ENCODE measurements at places on chromosomes 2 and 18.

DNA sequence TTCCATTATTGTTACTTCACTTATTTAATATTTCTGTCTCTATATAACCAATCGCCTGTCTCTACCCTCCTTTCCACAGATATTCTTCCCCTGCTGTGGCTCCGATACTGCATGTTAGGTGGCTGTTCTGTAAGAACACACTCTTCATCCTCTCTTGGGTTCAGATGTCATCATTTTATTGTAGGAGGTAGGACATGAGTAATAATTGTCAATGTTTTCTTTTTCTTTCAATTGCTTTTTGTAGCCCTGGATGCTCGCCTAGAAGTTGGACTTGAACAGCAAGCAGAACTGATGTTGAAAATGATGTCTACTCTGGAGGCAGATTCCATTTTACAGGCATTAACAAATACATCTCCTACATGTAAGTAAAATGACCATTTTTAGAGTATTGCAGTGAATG is 128.6 kb downstream of the BIRC6 start:
- peak; percentile 45 for DNase-seq

DNA sequence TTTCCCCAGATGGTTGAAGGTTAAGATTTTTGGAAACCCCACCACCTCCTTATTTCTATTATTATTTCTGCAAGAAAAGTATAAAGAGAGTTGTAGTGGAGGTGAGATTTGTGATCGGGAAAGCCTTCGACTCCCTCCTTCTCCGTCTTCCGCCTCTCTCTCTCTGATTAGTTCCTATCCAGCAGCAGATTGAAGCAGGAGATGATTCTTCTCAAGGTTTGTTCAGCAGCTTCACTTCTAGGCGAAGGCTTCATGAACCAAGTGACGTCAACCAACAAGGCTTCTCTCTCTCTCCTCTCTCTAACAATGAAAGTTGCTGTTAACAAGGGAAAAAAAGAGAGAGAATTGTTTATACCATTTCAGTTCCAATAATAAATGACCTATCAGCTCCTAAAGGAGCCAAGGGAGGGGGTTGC is at the start of gene BAZ2B:
BAZ2B (minus strand) TSS at position 263 of the 416 bp plus-strand sequence. CDS start 137,829 bp downstream, outside the sequence.
- DNase-seq = peak; percentile 57

DNA sequence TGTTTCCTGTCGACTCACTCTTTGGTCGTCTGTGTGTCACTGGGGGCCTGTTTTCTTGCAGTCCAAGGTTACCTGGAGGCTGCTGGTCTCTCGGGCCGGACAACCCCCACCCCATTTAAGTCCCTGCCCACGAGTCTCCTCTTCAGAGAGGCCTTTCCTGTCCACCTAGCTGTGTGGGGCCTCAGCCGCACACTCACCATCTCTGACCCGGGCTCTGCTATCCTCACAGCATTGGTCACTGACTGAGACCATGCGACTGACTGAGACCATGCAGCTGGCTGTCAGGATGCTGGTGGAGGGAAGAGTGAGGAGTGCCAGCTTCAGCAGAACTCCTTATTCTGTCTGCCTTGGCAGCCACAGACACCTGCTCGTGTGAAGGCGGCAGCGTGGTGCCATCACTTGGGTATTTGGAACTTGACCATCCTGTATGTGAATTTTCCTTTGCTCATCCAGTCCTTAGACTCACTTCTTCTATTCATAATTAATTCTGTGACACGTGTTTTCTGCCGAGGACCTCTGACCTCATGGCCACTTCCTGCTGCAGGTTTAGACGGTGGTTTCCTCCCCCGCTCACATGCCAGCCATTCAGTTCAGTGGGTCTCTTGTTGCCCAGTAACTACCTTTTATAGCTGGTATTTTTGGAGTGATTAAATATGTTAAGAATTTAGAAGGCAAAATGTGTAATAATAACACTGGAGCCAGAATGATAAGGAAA is 47.5 kb upstream of the ASB1 start:
- no peak for DNase-seq

- DNase-seq = no peak
These were observed 270.7 kb upstream of the CELF4 start for GRCh38 chr18:37836071-37836970.

DNA sequence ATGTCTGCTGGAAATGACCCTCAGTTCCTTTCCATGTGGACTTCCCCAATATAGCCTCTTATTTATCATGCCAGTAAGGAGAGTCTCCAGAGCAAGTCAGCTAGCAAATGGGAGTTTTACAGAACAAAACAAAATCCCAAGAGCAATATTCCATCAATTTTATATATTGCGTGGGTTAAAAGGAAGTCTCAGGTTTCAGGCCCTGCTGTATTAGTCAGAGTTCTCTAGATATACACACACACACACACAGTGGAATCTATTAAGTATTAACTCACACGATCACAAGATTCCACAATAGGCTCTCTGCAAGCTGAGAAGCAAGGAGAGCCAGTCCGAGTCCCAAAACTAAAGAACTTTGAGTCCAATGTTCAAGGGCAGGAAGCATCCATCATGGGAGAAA is 102.8 kb upstream of the MAP2 start:
- DNase-seq = peak; percentile 52

GRCh38 chr2:29583548-29584156 is 337.7 kb downstream of the ALK start:
- DNase-seq = no peak

DNA sequence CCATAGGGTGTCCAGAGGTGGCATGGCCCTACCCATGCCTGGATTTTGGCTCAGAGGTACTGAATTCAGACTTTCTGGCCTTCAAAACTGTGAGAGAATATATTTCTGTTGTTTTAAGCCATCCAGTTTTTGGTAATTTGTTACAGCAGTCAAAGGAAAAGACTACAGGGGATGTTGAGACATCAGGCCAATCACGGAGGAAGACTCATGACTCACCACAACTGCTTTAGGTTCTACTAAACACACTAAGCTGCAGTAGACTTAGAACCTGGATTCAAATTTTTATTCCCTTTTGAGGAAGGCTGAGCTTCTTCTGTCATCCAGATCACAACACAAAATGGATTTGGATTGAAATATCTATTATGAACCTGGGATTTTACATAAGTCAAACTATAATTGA is 12.0 kb upstream of the C2orf66 start:
- DNase-seq = no peak

Data from skeletal muscle cell (primary cell).